ENCODE measurements at places on chromosomes 2 and 18.

- DNase-seq, result peak; percentile 48
Observed at GRCh38 chr2:186748354-186748753, 54.5 kb downstream of the FAM171B start.

DNA sequence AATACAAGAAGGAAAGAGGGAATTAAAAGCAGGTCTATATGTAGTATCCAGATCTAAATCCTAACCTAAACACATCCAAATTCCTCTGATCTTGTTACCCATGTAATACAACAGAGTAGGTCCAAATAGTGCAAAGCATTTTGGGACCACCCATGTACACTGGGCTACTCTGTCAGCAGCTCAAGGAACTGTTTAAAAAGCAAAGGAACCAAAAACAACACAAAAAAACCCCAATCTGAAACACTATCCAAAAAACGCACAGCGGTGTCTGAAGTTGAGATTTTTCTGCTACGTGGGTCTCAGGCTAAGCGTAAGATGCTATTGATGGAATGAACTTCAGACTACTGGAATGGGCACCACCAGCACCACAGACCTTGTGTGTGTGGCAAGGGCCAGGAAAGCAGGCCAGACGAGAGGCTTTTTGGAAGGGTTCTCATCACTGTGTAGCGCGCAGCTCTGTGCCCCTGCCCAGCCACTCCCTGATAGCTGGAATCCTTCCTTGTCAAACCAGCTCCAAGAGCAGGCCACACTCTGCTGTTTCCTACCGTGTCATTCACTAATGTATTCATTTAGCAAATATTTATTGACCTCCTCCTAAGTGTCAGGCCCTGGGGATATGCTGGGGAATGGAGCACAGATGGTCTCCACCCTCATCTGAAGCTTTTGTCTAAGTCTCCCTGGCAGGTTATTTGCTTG is 101.4 kb downstream of the COLEC12 start:
- DNase-seq, result no peak

DNA sequence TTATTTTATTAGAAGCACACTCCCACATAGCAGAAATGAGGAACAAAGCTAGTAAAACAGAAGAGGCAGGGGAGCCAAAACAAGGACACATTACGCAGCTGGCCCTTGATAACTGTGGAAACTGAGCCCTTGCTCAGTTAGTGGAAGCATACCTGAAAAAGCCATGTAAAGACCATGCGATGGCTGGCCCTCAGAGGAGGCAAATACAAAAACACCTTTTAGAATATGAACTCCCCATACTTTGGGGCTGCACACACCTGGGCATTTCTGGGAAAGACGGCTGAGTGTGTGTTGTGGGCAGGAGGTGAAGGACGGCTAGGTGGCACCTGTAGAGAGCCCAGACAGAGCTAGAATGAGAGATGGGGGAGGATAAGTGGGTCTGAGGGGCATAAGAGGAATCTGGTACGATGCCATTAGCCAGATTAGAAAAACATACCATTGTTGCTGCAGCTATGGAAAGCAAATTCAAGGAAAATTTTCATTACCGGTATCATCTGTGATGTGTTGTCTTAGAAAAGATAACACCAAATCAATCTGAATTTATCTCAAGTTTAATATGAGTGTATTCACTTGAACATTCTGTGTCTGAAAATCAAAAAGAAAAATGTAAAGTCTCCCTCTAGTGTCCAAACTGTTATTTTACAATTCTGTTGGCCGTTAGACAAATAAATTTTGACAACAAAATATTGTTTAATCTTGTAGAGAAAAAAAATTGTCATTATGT is 45.2 kb upstream of the SULT1C3 start:
- no peak for DNase-seq

DNA sequence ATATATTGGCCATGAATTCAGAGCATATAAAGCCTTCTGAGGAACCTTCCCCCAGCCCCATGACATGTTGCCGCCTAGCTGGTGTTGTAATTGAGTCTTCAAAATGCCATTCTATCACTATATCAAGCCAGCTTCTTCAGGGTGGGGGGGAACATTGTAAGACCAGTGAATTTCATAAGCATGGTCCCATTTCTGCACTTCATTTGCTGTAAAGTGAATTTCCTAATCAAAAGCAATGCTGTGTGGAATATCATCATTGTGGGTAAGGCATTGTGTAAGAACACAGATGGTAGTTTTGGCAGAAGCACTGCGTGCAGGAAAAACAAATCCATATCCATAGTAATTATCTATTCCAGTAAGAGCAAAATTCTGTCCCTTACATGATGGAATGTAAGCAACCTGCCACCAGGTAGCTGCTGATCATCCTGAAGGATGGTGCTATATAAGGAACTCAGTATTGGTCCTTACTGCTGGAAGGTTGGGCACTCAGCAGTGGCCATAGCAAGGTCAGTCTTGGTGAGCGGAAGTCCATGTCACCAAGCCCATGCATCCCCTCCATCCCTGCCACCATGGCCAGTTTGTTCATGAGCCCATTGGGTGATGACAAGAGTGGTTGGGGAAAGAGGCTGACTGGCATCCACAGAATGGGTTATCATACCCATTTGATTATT is 159.4 kb downstream of the COPS8 start:
- no peak for DNase-seq

- DNase-seq, result no peak
Observed at GRCh38 chr2:225355788-225356187, 43.7 kb upstream of the NYAP2 start.

DNA sequence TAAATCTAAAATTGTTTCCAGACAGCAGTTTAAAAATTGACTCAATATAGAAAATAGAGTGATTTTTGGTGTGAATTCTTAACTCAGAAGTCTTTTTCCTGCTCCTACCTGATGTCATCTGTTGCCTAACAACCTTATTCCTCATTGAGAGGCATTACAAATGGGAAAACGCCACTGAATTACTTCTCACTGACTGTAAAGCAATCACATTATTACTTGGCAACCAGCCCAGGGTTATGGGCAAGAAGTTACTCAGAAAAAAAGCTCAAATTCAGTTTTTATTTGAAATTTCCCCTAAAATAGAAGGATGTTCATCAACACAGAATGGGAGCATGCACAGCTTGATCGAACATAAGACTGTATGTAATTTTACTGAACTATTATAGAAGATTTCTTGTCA is 201.8 kb upstream of the GULP1 start:
- peak; percentile 22 for DNase-seq

- DNase-seq, result no peak
Observed at GRCh38 chr18:48947092-48947491, 3.7 kb downstream of the SMAD7 start.

DNA sequence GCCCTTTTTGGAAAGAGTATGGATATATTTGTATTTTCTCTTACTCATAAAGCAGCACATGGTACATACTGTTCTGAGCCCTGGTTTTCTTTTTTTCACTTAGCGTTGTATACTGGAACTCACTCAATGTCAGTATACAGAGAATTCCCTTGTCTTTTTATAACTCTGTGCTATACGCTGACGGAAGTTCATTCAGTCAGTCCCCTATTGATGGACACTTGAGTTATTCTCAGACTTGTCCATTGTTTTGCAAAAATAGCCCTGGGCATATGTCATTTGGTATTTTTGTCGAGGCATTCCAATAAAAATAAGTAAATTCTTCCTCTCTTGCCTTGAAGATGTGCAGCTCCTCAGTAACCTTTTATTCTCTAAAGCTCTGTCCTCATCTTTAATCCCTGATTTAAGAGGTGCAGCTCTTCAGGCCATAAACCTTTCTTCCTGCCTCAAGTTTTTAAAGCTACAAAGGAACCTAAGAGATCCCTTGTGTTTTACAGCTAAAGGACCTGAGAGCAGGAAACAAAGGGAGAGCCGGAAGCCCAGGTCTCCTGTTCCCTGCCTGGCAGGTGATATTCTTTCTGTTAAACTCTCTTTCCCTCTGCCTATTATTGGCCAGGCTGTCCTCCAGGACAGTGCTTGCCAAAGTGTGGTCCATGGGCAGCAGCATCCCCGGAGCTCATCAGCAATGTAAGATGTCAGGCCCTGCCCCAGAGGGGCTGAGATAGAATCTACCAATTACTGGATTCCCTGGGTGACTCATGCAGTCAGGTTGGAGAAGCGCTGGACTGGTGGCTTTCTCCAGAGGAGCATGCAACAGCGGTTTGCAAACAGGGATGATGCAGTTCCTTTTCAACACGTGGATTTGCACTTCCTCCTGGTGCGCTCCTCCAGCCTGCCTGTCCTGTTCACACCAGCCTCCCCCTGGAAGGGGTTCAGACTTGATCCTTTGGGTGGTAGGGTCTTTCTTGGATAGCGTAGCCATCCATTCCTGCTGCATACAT is 158.0 kb downstream of the NEDD4L start:
- peak; percentile 80 for DNase-seq

- no peak for DNase-seq
Observed at GRCh38 chr2:191952515-191953270, 105.8 kb upstream of the CAVIN2 start.

- DNase-seq, result no peak
Observed at GRCh38 chr2:217971166-217971565, 31.6 kb downstream of the TNS1 start.

DNA sequence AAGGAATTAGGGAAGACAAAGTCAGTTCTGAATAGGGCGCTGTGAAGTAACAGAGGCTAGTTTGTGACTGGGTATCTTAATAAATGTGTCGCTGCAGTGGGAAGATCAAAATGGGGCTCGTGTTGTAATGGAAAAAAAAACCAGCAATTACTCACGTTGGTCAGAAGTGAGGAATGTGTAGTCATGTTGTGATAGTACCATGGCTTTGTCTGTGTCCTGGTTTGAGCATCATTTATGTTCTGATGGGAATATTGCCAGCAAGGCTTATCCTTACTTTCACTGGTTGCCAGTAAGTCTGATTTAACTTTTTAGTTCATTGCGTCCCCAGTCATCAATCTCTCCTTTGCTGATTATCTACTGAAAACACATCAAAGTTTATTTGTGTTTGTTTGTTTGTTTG is 467.6 kb downstream of the NYAP2 start:
- DNase-seq, result no peak

DNA sequence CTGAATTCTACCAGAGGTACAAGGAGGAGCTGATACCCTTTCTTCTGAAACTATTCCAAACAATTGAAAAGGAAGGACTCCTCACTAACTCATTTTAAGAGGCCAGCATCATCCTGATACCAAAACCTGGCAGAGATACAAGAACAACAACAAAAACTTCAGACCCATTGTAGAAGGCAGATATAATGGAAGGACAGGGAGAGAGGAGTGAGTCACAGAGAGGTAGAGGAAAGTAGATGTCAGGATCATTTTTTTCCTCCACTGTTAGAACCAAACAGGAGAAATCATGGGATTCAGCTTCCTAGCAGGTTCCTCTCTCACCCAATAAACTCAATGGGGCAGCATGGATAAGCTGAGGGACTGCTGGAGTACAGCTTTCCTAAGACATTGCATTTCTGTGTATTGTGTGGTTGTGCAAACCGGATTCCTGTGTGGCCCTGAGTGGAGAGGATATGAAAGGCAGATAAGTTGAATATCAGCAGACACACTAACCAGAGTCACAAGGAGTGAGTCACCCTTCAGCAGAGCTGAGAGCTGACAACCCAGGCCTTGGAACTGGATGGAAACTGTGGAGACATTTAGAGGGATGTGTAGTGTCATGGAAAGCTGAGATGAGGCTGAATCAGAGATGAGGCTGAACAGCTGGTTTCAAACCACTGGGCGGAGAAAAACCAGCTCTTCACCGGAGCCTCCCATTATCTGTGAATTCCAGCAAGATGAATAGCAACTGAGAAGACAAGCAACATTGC is 60.9 kb upstream of the MMADHC start:
- DNase-seq, result peak; percentile 82

DNA sequence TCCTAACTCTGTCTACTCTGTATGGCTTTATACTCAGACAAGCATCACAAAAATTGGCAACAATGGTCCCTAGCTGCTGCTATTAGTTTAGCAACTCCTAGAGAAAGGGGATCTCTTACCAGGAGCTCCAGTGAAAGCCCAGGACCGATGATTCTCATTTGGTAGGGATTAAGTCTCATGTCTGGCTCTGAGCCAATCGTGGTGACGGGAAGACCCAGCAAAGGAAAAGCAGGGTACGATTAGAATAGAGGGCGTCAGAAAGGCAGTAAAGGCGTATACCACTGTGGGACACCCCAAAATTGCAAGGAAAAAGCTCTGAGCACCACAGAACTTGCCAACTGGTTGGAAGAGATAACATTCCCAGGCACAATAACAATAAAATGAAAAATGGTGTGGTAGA is 129.5 kb downstream of the MTCL1 start:
- DNase-seq, result no peak

GRCh38 chr2:98438190-98439133 is 6.2 kb upstream of the INPP4A start:
- DNase-seq, result no peak

DNA sequence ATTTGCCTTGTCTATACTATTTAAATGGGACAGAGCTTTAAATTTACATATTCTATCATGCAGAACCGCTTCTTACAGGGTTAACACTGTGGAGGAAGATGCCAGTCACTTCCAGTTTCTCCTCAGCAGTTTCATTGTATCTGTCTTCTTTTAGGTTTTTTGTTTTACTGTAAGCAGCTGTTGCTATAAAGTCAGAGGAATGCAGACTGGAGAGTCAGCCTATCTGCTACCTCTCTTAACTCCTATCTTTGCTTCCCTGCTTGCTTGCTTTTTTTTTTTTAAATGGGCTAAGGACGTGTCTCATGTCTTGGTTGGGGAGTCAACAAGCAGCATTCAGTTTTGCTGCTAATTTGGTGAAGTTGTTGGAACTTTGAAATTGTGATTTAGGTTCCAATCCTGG is 8.9 kb downstream of the EPC2 start:
- DNase-seq, result peak; percentile 37

GRCh38 chr2:9532421-9532820 is 23.2 kb downstream of the ADAM17 start:
- no peak for DNase-seq

DNA sequence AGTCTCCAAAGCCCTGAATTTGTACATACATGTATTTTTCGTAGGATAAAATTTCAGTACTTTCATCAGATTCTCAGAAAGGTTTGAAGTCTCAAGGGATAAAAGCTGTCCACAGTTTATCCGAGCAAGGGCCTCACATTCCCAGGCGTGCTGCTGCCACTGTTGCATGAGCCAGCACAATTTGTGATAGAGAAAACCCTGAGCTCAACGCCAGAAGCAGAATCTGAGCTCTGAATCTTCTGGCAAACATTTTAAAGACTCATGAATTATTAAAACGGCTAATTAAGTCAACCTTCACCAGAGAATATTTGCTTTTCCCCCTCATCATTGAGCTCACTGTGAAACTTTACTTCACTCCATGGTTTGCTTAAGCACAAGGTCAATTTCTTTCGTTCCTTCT is 38.5 kb upstream of the STPG4 start:
- no peak for DNase-seq

- no peak for DNase-seq
Observed at GRCh38 chr18:65487569-65487968, 263.2 kb upstream of the CDH7 start.

DNA sequence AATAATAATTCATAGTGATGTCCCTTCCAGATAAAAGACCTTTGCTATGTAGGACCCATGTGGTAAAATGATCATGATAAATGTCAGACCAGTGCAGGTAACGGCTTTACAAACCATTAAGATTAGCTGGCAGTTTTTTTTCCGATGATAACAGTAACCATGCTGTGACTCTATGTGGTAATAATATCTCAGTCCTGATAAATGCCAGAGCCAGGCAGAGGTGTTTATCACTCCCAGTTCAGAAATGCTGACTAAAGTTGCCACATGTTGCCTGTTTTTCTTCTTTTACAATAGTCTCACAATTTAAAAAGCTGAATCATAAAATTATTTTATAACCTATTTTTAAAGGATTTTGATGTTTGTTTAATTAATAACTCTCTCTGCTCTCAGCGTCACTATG is 565.1 kb downstream of the ARHGAP15 start:
- peak; percentile 73 for DNase-seq

GRCh38 chr18:12408247-12408869 is 629 bp downstream of the PRELID3A start:
- peak; percentile 28 for DNase-seq

All from mesendoderm (in vitro differentiated cells).